ENCODE measurements at places on chromosomes 4 and X.

- no peak for DNase-seq
Measured at GRCh38 chr4:152828122-152828521, 48.4 kb downstream of the ARFIP1 start.

DNA sequence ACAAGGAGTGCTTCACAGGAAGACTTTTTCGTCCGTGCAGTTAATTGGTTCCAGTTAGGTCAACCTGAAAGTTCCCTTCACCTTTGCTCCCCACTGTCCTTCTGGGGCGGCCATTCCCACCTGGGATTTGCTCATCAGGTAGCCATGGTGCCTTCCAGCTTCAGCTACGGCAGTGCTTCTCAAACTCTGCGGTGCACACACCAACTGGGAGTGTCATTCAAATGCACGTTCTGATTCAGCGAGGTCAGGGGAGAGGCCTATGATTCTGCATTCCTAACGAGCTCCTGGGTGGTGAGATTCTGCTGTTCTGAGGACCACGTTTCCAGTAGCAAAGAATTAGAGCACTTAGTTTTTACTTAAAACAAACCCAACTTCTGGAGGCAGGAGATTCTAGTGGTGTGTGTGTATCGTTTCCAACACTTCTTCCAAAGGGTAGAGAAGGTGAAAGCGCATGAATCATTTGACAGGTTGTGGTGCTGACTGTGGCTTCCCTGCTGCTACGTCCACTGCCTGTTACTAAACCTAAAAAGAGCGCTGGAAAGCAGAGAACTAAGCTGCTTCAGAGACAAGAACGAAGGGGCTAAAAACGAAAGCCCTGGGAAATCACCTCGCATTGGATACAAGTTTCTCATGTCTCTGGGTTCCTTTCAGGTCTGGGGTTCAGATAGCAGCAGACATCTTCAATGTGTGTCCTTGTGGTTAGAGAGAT is 4.7 kb upstream of the HELT start:
- no peak for DNase-seq

GRCh38 chr4:189255636-189256035 is 685.0 kb upstream of the FRG1 start:
- DNase-seq, result no peak

DNA sequence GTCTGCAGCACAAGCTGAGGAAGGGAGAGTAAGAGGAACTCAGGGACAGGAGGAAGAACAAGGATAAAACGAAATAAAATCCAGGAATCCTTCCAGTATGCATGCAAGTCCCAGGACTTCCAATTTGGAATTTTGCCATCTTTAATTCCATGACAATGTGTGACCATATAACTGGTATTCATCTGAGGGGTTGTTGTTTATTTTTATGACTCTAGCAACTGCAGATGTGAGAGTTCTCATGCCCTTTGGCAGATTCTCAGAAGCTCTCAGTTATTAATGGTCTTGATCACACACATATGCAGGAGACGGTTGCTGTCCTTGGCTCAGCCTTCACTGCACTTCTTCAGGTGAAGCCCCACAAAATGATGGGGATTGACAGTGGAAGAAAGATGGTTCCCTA is 148.2 kb downstream of the SMIM20 start:
- no peak for DNase-seq

DNA sequence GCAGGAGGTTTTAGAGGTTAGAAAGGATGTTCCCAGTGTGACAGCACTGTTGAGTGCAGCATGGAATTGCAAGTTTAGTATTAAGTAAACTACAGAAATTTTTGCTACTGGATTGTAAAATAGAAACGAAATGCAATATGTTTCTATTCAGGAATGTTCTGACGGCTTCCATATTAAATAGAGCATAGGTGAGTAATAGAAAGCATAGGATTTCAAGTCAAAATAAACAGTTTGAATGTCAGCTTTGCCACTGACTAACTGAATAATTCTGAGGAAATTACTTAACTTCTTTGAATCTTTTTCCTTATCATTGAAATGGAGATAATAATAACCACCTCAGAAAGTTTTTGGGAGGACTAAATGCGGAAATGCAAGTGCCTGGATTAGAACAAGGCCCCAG is 331.9 kb upstream of the GK2 start:
- no peak for DNase-seq

DNA sequence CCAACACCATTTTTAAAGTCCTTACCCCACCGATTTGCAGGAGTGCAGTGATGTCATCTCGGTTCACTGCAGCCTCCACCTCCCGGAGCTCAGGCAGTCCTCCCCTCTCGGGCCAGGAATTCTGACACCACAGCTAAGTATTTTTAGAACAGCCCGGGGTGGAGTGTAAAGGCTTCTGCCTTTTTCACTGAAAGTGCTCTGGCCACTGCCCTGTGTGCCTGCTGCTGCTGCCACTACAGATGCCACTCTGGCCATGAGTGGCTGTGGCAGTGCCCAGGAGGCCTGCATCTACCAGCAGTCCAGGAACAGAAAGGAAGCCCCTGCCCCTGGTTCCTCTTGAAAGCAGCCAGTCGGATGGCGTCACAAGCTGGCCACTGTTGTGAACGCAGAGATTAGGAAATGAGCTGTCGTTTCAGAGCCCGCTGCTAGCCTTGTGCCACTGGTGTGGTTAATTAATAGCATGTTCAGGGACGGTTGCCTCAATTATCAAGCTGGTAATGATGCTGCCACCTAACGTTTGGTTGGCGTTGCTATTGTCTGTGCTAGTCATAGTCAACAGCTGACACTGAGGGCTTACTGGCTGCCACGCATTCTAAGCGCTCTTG is 23.6 kb upstream of the TBC1D14 start:
- no peak for DNase-seq

GRCh38 chr4:40630335-40631021 is 814 bp upstream of the RBM47 start:
- DNase-seq, result no peak

- DNase-seq, result no peak
Measured at GRCh38 chrX:8927066-8927635, 106.8 kb downstream of the FAM9B start.

DNA sequence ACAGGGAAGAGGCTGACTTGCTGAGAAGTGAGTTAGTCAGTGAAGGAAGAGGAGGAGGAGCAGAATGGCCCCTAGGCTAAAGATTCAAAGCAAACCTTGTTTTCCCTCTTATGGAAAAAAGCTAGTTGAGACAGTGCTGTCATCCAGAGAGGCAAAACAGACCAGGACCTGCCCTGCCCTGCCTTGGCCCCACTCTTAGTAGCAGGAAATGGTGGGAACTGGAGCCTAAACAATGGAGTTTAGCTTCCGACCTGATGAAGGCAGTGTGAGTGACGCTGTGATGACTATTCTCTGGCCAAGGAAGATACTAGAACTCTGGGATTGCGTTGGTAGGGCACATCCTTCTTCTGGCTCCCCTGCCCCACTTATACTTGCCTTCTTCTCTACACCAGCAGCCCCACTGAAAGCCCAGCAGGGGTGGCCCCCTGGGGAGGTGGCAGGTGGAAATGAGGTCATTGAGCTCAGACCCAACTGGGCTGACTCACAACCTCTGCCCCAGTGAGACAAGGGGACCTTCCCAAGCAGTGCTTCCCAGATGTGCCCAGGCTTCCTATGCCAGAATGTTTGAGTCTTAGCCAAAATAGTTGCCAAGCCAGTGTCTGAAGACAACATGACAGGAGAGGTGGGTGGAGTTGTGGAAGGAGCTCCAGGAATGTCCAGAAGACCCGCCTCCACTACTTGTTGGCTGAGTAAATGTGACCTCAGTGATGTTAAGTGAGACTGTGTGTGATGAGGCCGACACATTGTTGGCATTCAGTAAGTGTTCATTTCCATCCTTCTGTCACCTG is 38.8 kb downstream of the MSN start:
- DNase-seq, result no peak

- no peak for DNase-seq
Measured at GRCh38 chr4:123110685-123111084, 188.3 kb upstream of the NUDT6 start.

- DNase-seq, result no peak
Measured at GRCh38 chr4:165472943-165473676, 94.3 kb downstream of the CPE start.

DNA sequence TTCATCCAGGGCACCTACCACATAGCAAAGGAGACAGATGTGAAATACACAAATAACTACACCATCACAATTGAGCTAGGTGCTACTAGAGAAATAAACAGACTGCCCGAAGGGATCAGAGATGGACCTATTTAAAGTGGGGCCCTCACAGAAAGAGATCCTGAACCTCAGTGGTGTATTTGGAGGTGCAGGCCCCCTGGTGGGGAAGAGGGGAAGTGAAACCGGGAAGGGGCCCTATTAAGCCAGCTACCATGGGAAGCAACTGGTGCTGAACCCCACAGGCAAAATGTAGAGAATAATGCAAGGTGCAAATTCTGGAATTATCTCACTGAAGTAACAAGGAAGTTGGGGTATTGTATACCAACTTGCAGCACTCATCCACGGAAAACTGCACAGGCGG is 78.6 kb upstream of the FAM9A start:
- no peak for DNase-seq

GRCh38 chrX:110531873-110532580 is 173.4 kb downstream of the RTL9 start:
- DNase-seq, result no peak

DNA sequence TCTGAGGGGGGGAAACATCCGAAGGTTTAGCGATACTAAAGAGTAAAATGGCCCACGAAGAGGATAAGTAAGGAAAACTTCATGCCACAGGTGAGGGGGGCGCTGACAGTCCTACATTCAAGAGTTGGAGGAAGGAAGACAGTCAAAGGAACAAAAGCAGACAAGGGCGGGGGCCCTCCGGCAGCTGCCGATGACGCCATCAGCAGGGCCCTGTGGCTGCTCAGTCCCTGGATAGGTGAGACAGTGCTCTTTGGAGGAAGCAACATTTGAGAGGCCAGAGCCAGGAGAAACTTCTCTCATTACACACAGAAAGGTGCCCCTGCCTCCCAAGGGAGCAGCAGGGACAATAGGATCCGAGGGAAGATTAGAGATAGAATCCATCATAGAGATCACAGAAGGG is 41.5 kb downstream of the RAB40AL start:
- DNase-seq, result no peak

DNA sequence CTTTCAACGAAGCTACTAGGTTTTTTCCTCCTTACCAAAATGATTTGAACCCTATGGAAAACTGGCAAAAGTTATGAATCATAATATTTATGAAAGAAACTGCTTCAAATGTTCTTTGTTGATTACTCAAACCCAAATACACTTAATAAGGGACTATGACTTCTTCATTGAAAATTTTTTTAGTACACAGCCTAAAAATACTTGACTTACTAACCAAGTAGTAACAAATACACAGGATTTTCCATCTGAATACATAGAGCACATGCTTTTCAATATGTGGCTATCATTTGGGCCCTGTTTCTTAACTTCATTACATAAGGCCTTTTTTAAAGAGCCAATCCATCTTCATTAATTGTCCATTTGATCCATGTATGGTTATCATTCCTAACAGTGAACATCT is 171.5 kb downstream of the FBXW7 start:
- DNase-seq, result no peak

- no peak for DNase-seq
Measured at GRCh38 chrX:120739300-120739699, 109.4 kb upstream of the C1GALT1C1 start.

DNA sequence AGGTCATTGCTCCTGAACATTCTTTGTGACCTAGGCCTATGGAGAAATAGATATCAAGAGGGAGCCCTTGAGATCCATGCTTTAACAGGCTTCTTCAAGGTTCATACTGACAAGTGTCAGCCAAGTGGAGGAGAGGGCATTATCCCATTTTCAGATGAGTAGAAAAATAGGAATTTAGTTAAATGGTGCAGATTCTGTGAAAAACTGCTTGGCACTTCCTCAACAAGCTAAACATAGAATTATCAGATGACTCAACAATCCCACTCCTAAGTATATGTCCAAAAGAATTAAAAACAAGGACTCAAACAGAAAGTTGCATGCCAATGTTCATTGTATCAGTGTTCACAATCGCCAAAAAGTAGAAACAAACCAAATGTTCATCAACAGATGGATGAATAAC is 43.8 kb upstream of the KCNIP4 start:
- no peak for DNase-seq

DNA sequence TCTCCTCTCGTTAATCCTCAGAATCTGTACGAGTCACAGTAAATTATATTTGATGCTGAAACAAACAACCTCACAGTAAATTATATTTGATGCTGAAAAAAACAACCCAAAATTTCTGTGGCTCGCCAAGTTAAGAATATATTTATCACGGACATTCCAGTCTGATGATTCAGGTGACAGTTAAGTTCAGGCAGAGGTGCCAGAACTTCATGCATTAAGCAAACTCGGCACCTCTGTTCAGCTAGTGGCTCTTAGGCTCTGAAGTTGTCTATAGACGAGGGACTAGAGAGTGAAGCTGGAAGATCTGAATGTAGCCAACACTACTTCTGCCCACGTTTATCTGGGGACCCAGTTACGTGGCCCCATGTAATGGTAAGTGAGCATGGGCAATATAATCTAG is 132.2 kb upstream of the AGA start:
- DNase-seq, result no peak

GRCh38 chr4:127634181-127634580 is 1.4 kb downstream of the INTU start:
- DNase-seq, result no peak

DNA sequence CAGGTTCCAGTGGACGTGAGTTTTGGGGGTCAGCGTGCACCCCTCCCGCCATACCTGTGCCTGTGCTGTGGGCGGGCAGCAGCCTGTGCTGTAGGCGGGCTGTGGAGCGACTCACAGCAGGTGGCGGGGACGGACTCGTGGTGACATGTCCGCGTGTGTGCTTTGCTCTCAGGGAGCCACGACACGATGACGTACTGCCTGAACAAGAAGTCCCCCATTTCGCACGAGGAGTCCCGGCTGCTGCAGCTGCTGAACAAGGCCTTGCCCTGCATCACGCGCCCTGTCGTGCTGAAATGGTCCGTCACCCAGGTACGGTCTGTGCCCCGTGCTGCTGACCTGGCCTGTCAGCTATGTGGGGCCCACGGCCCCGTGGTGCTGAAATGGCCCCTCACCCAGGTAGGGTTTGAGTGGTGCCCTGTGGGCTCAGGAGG is 7.4 kb downstream of the PLCXD1 start:
- no peak for DNase-seq

DNA sequence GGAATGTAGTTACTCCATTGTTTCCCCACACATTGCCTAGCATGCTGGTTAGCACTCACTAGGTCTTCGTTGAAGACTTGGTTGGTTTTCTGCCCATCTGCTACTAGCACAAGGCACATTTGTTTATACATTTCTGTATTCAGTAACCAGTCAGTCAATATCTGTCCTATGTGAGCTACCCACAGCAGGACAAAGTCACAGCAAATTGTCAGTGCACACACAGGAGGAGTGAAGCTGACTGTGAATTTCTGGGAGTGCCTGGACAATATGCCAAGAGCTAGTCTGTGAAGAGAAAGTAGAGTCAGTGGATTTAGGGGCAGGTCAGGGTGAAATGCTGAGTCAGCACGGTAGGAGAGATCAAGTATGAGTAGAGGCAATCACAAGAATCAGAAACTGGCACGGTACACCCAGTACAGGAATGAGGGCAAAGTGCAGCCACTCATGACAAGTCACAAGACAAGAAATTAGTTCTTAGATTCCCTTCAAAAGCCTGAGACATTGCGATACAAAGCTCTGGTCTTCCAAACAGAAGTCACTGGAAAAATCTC is 1049.8 kb upstream of the POU3F4 start:
- DNase-seq, result no peak

GRCh38 chr4:188107931-188108843 is 1.2 kb downstream of the TRIML2 start:
- DNase-seq, result no peak

GRCh38 chr4:54359919-54360650 is 131.0 kb downstream of the PDGFRA start:
- DNase-seq, result no peak
